ENCODE measurements at places on chromosomes 4 and X.

- DNase-seq: no peak
Measured at GRCh38 chr4:12411072-12411471, 982.4 kb upstream of the HS3ST1 start.

DNA sequence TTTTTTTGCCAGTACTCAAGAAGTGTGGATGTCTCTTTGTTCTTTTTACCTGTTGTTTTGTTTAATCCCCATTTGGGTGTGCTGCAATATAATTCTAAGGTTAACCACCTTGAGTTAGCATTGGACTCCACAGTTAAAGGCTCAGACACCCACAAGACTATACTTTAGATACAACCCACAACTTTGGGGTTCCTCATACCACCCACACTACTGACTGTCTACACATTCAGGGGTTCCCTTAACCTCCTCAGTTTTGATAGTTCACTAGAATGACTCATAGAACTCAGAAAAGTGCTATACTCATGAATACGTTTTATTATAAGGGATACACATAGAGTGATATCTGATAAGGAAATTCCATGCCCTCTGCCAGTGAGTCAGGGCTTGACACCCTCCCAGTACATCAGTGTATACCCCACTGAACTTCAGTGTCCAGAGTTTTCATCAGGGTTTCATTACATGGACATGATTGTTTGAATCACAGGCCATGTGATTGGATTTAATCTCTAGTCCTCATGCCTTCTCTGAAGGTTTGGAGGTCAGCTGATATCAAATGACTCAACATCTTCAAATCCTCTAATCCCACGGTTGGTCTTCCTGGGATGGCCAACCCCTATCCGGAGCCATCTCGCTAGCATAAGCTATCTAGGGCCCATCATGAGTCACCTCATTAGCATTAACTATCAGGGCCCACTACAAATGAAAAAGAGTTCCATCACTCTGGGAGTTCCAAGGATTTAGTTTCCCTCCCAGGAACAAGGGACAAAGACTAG, 357.7 kb upstream of the EMCN start:
- DNase-seq: no peak

- DNase-seq: peak; percentile 31
Measured at GRCh38 chr4:116180157-116180601, 905.2 kb downstream of the TRAM1L1 start.

DNA sequence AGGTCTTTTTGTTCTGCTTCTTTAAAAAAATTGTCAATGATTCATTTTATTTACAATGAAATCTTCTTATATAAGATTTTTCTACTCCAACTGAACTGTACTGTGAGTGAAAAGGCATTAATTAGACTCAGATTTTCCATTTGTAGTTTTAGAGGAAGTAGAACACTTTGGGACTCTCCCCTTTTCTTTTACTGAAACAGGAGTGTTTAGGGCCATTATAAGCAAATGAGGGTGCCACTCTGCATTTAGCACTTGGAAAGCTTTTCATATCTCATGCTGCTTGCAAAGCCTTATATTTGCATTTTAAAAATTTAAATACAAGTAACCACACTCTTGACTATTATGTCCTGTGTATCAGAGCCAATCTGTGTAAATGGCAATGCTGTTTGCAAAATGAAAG, 584.3 kb downstream of the KLHL13 start:
- no peak for DNase-seq

DNA sequence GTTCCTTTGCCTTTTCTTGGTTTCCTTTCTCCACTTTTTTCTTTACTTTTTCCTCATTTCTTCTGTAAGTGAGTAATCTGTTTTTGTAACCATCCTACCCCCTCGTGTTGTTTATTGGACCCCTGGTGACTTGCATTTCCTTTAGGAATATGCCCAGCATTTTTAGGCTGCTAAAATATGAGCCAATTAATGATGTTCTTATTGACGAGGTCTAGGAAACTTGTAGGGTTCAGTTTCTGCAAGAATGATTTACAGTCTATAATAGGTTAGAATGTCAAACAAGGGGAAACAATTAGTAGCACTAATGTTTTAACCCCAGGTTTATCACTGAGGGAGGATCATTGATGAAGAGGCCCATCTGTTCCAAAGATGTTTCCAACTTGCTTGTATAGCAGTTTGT, 79.0 kb downstream of the CPE start:
- no peak for DNase-seq

- no peak for DNase-seq
Measured at GRCh38 chr4:145076469-145076855, 21.5 kb downstream of the ANAPC10 start.

DNA sequence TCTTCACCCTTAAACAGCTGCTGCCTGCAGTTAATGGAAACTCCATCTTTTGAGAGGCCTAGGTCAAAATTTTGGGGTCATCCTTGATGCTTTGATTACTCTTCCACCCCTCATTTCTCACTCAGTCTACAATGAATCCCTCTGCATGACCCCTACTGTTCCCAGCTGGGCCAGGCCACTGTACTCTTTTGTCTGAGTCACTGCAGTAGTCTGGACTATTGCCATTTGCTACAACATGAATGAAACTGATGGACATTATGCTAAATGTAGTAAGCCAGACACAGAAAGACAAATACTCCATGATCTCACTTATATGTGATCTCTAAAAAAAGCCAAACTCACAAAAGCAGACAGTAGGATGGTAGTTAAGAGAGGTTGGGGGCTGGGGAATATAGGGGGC, 28.3 kb downstream of the STK32B start:
- no peak for DNase-seq

- DNase-seq: no peak
Measured at GRCh38 chrX:101395789-101396188, 5.0 kb downstream of the RPL36A start.

- DNase-seq: no peak
Measured at GRCh38 chr4:114100288-114101031, 121.0 kb upstream of the ARSJ start.
